ENCODE measurements at places on chromosomes 7 and 10. TPM values are rescaled to one million over a fixed set of nuclear protein-coding genes. Genes with fewer than 3 reads are reported as not detected.

The RNLS gene
- total RNA-seq: 0.60 TPM

The GSDME gene
- total RNA-seq: 7.6 TPM

The ANKRD16 gene
- total RNA-seq: 5.3 TPM

The SPDYE8 gene
- total RNA-seq: not detected

The BAIAP2L1 gene
- total RNA-seq: 0.09 TPM

The COBL gene
- total RNA-seq: 0.09 TPM

The TSPAN13 gene
- total RNA-seq: 37.2 TPM

The RBP4 gene
- total RNA-seq: not detected

The SLC39A12 gene
- total RNA-seq: not detected

The CALHM1 gene
- not detected for total RNA-seq

The NAT16 gene
- total RNA-seq: not detected

Data from dermis lymphatic vessel endothelial cell (primary cell).